ENCODE measurements at places on chromosomes 5 and 9. TPM values are rescaled to one million over a fixed set of nuclear protein-coding genes. Genes with fewer than 3 reads are reported as not detected.

Gene OCLN
- 0.83 TPM for total RNA-seq

Gene CRHBP
- 0.52 TPM for total RNA-seq

Gene SLC6A18
- not detected for total RNA-seq

Gene LCN1
- total RNA-seq = not detected

Gene GPR21
- 0.33 TPM for total RNA-seq

GRCh38 chr5:598564-598890 lies 13.6 kb upstream of the CEP72 start:
- no peak overlapping the region for H3K27ac ChIP-seq
- H3K4me1 ChIP-seq = no peaks in the 10 kb centered on the region
- no peaks in the 10 kb centered on the region for H3K36me3 ChIP-seq
- DNase-seq = no peak

GRCh38 chr5:73999297-73999696 lies 373.3 kb downstream of the ARHGEF28 start:
- DNase-seq = no peak
- no peaks in the 10 kb centered on the region for H3K27me3 ChIP-seq
- no peak overlapping the region for H3K27ac ChIP-seq
- no peaks in the 10 kb centered on the region for H3K4me1 ChIP-seq
- H3K36me3 ChIP-seq = no peaks in the 10 kb centered on the region

- DNase-seq = no peak
- no peak overlapping the region for H3K4me3 ChIP-seq
- H3K36me3 ChIP-seq = peaks cover 61% of the 10 kb centered on the region
- peaks cover 9% of the 10 kb centered on the region for H3K4me1 ChIP-seq
- H3K27ac ChIP-seq = no peak overlapping the region
Measured at GRCh38 chr9:97623946-97624345, 9.2 kb downstream of the TSTD2 start.

DNA sequence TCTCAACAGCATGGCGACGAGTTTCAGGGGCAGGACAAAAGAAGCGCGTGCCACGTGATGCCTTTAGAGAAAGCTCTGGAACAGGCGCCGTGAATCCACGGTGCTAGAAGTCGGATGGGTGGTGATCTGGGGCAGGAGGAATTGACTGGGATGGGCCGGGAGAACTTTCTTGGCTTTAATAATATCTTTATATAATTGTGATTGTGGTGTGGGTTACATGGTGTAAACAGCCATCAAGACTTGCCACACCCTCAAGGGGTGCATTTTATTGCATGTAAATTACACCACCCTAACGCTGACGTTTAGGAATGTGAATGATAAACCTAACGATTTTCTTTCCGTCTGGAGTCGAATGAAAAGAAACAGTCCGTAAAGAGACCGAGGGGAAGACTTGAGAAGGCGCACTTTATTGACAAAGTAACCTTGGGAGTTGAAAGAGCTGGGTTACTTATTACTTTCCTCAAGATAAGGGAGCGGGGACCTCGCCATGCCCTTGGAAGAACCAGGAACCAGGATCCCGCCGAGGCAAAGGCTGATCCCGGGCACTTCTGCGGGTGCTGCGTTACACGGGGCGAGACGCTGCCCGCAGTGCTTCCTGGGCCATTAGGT lies 8.5 kb downstream of the NRARP start:
- H3K4me3 ChIP-seq = no peak overlapping the region
- no peak for DNase-seq
- H3K27ac ChIP-seq = no peak overlapping the region
- H3K27me3 ChIP-seq = peaks cover 4% of the 10 kb centered on the region
- H3K36me3 ChIP-seq = no peaks in the 10 kb centered on the region
- peaks cover 20% of the 10 kb centered on the region for H3K4me1 ChIP-seq

DNA sequence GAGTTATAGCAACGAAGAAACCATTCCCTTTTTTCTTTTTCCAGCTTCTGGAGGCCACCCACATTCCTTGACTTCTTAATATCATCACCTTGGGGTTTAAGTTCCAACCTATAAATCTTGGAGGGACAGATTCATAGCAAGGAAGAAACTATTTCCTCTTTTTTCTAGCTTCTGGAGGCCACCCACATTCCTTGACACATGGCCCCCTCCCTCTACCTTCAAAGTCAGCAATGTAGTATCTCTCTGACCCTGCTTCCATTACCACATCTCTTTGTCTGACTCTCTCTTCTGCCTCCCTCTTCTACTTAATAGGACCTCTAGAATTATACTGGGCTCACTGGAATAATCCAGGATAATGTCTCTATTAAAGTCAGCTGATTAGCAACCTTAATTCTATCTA lies 34.7 kb upstream of the SHISAL2B start:
- H3K27ac ChIP-seq = no peak overlapping the region
- no peak for DNase-seq
- H3K4me3 ChIP-seq = no peak overlapping the region
- H3K4me1 ChIP-seq = no peaks in the 10 kb centered on the region

DNA sequence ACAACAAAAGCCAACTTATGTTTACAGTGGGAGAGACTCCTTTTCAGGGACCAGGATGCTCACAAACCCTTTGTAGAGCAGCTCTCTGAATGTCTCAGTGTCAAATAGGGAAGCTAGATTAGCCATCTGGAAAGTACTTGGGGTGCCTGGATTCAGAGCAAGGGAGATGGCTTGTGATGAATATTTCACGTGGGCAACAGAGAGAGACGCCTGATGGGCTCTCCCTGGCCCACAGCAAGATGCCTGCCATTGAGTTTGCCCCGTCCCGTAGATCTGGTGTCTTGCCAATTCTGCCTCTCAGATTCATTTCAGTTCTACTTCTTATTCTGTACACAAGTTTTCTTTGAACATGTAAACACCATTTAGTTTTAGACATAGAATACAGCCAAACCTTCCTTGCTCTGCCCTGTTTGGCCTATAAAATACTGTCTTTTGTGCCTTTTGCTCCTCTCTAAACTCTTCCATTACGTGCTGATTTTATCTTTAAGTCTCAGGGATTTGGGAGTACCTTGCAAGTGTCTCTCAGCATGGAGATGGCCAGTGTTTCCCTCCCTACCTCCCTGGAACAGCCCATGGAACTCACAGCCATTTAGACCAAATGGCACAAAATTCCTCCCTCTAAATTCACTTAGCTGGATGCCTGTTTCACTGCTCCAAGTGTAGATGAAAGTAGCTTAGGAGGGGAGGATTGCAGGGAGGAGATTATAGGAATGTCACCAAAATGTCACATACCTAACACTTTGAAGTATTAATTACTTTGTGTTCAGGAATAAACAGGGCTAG lies 234.3 kb downstream of the SAXO1 start:
- no peak overlapping the region for H3K27ac ChIP-seq
- H3K36me3 ChIP-seq = peaks cover 18% of the 10 kb centered on the region
- no peaks in the 10 kb centered on the region for H3K27me3 ChIP-seq
- no peaks in the 10 kb centered on the region for H3K4me1 ChIP-seq
- peak; percentile 45 for DNase-seq
- H3K4me3 ChIP-seq = no peak overlapping the region

DNA sequence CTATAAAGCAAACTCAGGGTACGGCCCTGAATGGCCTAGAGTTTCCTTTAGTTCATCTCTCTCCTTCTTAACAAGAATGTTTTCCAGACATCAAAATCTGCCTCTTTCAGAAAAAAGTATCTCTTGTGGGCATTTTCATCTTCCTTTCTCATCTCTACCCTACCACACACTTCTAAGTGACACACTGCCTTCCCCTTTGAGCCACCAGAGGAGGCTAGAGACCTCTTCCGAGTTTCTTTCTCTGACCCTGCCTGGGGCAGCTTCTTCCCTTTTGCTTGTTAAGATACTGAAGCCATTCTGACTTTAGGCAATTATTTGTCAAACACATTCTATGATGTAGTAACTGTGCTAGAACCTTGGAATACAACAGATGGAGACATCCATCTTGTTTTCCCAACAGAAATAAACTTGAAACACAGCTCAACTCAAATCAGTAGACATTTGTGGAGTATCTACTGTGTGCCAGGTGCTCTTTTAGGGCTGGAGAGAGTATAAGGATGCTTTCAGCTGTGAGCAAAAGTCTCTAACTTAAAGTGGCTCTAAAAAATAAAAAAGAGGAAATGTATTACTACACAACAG lies 8.6 kb upstream of the SV2C start:
- H3K4me3 ChIP-seq = no peak overlapping the region
- no peak for DNase-seq
- no peaks in the 10 kb centered on the region for H3K36me3 ChIP-seq
- no peaks in the 10 kb centered on the region for H3K4me1 ChIP-seq

DNA sequence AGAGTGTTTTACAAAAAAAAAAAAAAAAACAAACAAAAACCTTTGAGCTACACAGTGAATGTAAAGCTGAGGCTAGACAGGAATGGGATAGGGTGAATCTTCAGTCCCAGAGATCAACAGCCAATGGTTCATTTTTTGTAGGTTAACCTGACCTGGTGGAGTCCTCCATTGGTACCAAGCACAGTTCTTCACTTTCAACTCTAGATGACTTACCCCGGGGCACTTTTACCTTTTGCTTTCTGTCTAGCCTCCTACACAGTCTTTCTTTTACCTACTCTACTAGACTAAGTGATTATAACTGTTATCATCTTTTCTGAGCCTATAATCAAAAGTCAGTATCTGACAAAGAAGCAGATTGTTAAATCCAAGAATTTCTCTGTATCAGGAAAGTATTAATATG lies 50.9 kb downstream of the ANXA2R start:
- no peak overlapping the region for H3K27ac ChIP-seq
- DNase-seq = no peak
- H3K27me3 ChIP-seq = no peaks in the 10 kb centered on the region
- H3K4me1 ChIP-seq = peaks cover 8% of the 10 kb centered on the region
